NCI-H2171 (cell line): ENCODE measurements at places on chromosomes 2 and 18.

GRCh38 chr2:158499383-158499782 is 42.6 kb downstream of the PKP4 start:
- no peak for DNase-seq

GRCh38 chr2:233999182-233999581 is 51.3 kb upstream of the SPP2 start:
- no peak for DNase-seq

- no peak for DNase-seq
Observed at GRCh38 chr2:108908713-108909070, 80.3 kb downstream of the EDAR start.

DNA sequence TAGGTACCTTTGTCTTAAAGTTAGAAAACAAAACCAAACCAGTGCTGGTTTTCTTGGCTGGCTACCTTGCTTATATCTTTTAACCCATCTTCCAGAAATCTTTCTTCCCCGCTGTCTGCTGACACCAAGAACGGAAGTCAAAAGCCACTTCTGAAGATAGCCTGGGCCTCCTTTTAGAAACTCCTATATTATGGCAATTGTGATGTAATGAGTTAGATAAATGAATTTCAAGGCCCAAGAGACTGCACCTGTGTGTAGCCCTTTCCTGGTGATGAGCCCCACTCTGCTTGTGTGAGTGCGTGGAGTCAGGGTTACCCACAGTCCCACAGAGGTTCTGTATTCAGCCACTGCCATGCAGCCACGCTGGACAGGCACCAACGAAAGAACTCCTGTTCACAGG is 60.7 kb downstream of the ARMC9 start:
- no peak for DNase-seq

- no peak for DNase-seq
Observed at GRCh38 chr18:33928231-33928630, 296.5 kb downstream of the NOL4 start.

DNA sequence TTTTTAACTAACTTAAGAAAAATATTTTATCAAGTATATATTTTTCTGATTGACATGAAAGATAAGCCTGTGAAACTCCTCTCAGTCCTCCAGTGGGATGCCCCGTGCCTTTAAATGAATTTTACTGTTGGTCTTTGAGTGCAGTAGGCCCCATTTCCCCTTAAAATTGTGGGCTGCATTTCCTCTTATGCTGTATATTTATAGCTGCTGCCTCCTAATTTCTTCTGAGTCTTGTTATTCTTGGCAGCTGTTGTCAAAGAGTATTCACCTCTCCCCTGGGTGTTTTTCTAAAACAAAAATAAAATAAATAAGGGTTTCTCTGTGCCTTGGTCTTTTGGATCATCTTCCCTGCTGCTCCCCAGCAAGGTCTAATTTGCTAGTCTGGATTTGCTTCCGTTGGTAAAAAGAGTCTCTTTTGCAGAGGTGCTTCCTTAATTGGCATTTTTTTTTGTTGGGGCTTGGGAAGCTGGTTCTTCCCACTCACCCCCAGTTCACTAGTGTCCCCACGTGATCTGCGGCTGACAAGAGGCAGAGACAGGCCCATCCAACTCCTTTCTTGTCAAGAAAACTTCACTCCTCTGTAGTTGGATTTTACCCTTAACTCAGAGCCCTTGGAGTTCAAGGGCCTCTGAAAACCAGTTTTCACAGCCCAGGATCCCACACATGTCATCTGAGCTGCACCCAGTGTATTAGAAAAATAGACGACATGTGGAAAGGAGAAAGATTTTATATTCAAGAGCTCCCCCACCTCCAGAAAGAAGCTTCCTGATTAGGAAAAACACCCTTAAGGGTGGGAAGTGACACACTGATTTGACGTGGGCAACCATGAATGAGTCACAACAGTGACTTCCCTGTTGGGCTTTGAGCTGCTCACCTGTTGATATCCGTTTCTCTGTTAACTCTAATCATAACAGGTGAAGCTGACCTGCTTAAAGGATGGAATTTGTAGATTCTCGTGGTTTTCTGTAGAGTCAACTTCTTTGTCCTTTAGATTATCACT is 431.5 kb downstream of the DCDC2C start:
- no peak for DNase-seq

- no peak for DNase-seq
Observed at GRCh38 chr2:200337621-200338020, 31.1 kb downstream of the SPATS2L start.

GRCh38 chr2:162821176-162821575 is 17.4 kb downstream of the KCNH7 start:
- DNase-seq = no peak
